ENCODE measurements at places on chromosomes 12 and 14.

- no peak for DNase-seq
These were observed 237.2 kb downstream of the FBXL14 start for GRCh38 chr12:1357171-1357570.

GRCh38 chr14:49853572-49854375, 1.2 kb upstream of the NEMF start:
- DNase-seq = peak; percentile 47

DNA sequence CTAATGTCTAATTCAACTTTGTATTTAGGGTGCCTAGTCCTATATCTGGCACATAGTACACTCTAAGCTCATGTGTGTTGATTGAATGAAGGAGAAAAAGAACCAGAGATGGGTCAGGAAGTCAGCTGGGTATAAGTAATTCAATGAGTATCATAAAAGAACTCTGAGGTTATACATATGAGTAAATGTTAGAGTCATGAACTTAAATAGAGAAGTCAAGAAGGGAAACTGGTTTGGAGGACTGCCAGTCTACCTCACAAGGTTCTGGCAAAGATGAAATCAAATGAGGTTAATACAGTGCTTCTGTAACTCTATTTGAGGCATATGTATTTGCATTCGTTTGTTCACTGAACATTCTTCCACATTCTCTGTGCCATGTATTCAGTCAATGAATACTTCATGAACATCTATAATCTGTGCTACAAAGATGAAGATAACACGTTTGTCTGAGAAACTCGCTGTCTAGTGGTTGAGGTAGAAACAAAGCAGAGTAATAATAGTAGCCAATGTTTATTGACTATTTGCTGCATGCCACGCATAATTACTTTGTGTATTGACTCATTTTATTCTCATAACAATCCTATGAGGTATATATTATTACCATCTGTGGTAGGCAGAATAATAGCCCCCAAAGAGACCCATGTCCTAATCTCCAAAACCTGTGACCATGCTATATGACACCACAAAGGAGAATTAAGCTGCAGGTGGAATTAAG, 88.9 kb downstream of the PTGER2 start:
- DNase-seq = no peak

- DNase-seq = no peak
These were observed 219.9 kb downstream of the CHST11 start for GRCh38 chr12:104676636-104677035.

DNA sequence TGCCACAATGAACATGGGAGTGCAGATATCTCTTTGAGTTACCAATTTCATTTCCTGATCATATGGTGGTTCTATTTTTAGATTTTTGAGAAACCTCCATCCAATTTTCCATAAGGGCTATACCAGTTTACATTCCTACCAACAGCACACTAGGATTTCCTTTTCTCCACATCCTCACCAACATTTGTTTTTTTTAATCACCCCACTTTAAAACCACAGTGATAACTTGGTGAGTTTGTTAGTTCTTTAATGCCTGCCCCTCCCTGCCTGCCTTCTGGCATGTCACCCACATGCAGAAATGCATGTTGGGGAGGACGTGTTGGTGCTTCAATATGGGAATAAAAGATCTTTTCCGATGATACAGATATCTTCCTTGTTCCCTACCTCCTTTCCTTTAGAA, 167.9 kb downstream of the CAND1 start:
- no peak for DNase-seq

DNA sequence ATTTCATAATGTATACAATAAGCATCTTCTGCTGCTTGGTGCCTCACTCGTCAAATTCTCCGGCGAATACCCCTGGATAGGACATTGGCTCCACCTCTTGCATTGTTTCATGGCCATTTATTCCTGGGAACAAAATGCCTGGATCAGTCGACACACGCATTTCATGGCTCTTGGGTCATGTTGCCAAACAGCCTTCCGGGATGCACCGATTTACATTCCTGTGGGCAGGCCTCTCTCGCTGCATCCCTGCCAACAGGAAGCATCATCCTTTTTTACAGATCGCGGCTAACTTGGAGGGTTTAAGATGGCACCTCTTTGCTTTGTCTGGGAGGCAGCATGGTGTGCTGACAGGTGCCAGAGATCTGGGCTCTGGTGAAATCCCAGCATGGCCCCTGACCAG, 32.7 kb upstream of the RIMBP2 start:
- DNase-seq = no peak

DNA sequence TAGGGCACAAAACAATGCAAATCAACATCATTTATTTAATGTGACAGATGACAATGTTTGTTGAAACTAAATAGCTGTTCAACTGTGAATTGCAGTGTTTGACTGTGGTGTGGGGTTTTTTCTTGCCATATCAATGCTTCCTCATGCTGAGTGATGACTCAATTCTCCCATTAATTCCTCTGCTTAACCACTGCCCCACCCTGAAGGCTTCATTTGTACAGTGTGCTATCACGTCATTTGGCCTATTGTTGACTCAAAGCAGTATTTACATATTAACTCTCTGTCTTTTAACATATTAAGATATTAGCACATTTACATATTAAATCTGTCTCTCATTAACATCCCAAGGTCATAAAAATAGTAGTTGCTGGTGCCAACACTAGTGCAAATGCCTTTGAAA, 164.8 kb upstream of the NRXN3 start:
- no peak for DNase-seq

- no peak for DNase-seq
These were observed 24.8 kb downstream of the PELI2 start for GRCh38 chr14:56143025-56143424.

DNA sequence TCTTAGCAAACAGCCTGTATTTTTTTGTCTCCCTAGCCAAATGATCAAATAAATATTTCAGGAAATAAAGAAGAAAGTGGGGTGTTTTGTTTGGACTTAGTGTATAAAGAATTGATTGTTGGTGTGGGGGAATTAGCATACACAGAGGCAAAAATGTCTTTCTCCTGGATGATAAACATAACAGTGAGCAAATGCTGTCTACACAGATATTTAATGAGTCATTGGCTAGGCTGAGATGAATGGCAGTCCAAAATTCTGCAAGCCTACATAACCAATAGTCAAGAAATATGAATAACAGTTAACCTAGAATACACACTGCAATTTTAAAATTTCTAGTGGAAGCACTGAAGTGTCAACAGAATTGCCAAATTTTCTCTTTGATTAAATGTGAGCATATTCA, 35.8 kb downstream of the MYF5 start:
- no peak for DNase-seq

GRCh38 chr14:68340262-68340661, 452.6 kb downstream of the ZFP36L1 start:
- no peak for DNase-seq

- DNase-seq = no peak
These were observed 25.1 kb downstream of the SYNJ2BP start for GRCh38 chr14:70391493-70392391.

DNA sequence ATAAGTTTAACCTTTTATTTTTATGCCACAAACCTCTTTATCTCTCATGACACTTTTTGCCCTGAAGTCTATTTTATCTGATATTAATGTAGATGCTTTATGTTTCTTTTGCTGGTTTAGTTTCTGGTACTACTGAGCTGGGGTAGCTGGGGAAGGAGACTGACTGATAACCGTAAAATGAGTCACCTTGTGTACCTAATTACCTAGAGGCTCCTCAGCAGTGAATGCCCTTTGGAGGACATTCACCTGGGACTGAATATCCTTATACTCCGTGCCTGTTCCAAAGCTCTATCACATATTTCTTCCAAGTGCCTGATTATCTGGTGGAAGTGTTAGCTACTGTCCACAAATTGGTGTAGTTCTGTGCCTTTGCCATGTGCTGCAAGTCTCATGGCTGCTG, 13.9 kb downstream of the ATL1 start:
- no peak for DNase-seq

DNA sequence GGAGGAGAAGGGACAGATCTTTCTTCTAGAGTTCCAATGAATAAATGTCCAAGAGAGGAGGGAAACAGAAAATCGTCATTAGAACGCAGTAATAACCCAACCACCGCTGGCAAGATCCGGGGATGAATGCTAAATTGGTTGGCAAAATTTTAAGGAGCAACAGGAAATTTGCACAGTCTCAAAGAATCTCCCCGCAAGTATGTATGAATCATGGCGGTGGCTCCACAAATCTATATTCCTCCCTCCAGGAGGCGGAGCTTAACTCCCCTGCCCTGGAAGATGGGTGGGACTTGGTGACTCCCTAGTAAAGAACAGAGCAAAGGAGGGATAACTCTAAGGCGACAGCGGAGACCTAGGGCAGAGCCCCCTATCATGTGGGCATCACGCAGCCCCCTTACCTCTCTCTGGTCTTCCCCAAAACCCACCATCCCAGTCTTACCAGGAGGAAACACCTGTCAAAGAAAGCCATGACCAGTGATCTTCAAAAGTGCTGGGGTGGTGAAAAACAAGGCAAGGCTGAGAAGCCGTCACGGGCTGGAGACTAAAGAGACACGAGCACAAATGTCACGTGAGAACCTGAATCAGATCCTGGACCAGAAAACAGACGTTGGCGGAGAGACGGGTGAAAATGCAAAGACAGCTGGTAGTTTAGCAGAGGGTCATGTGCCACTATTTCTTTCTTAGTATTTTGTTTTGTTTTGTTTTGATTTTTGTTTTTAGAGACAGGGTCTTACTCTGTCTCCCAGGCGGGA, 125.8 kb downstream of the NCOR2 start:
- DNase-seq = no peak

- DNase-seq = no peak
These were observed 27.5 kb downstream of the KLRK1 start for GRCh38 chr12:10362325-10362724.

DNA sequence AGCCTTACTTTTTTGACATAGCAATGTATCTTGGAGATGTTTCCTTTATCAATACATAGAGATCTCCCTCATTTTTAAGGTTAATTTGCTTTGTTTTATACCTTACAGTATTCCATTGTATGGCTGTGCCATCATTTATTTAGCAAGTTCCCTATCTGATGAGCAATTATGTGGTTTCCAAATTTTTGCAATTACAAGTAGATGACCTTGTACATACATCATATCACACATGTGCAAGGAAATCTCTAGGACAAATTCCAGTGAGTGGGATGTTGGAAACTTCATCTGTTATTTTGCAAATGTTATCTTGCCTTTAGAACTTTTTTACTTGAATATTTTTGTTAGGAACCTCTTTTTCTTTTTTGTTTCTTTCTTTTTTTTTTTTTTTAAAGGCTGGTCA, 49.7 kb downstream of the DRAM1 start:
- DNase-seq = no peak

- DNase-seq = no peak
These were observed 13.8 kb downstream of the CCDC92 start for GRCh38 chr12:123958876-123959275.

DNA sequence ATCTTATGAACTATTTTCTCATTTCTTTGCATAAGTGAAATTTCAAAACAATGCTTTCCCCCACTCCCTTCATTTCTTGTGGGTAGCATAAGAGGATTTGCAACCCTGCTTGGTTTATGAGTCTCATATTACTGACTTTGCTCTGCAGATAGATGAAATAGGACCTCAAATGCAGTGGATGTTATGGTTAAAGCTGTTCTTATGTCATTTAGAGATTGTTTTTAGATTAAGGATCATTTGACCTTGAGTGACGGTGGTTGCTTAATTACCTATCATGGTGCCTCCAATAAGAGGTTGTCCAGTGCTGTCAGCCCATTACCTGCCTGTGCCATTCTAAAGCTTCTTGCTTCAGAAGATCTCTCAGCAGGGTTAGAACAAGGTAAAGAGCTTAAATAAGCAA, 351.4 kb upstream of the ATP2B1 start:
- no peak for DNase-seq

DNA sequence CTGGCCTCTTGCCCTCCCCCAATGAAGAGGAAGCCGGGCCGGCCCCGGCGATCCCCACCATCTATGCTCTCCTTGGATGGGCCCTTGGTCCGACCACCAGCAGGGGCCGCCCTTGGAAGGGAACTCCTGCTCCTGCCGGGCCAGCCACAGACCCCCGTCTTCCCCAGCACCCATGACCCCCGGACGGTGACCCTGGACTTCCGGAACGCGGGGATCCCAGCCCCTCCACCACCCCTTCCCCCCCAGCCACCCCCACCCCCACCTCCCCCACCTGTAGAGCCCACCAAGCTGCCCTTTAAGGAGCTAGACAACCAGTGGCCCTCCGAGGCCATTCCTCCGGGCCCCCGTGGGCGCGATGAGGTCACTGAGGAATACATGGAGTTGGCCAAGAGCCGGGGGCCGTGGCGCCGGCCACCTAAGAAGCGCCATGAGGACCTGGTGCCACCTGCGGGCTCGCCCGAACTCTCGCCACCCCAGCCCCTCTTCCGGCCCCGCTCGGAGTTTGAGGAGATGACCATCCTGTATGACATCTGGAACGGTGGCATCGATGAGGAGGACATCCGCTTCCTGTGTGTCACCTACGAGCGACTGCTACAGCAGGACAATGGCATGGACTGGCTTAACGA, 19.4 kb downstream of the SETD1B start:
- DNase-seq = no peak

DNA sequence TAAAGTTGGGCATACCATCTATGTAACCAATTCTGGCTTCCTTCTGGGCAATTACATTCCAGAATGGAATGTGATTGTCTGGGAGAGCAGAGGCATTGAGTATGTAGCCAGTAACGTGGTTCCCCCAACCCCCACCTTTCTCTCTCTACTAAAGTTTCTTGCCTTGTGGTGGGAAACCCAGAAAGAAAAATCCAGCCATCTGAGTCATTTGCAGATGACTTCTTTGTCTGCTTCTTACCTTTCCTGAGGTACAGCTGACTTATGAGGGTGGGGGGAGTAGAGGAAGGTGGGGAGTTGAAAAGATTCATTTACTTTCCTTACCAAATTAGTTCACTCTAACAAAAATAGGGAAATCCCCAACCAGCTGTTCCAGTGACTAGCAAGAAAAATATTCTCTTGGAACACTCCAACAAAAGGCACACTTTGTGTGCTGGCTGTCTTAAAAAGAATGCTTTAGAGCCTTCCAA, 112.1 kb upstream of the FRMD6 start:
- DNase-seq = no peak

DNA sequence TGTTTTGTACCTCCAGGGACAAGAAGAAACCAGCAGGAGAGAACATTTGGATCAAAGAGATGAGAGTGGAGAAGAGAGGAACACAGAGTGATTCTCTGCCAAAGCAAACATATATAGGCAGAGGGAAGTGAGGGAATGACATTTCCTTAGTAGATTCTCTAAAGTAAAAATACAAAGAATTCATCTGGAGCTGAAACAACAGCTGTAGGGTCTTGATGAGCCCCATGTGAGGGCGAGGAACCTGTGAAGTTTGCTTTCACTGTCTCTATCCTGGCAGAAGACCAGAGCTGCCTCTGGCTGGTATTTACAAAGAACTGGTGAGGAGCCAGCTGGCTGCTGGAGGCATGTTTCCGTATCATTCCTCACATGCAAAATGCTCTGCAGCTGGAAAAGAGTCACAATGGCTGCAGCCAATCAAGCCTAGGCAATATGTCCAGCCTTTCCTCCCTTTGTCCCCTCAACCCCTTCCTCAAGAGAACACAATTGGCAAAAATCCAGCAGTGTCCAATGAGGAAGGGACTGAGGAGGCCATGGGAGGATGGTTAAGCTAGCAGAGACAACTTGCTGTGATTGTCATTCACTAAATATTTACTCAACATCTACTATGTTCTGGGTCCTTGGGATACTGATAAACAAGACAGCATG, 122.5 kb downstream of the PHLDA1 start:
- DNase-seq = no peak

GRCh38 chr12:66275040-66275439, 27.3 kb upstream of the HELB start:
- no peak for DNase-seq

- no peak for DNase-seq
These were observed 141.5 kb downstream of the CEP83 start for GRCh38 chr12:94318181-94318580.
